ENCODE measurements at places on chromosomes 2 and 18.

DNA sequence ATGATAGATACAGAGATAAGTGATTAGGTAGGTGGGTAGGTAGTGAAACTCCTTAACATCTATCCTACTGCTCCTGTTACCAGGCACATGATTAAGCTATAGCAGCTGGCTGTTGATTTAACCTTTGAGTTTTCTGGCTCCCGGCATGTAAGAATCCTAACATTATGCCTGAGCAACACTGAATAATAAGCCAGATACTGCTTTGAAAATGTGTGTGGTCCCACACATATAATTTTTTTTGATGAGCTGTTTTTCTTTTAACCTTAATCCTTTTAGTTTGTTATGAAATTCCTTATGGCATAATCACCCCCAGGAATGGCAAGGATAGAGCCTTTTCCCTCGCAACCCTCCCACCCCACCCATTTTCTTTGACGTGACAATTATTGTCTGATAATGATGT is 104.2 kb upstream of the NEUROD1 start:
- DNase-seq: no peak

- DNase-seq: no peak
Observed at GRCh38 chr2:173141666-173142065, 66.0 kb downstream of the MAP3K20 start.

DNA sequence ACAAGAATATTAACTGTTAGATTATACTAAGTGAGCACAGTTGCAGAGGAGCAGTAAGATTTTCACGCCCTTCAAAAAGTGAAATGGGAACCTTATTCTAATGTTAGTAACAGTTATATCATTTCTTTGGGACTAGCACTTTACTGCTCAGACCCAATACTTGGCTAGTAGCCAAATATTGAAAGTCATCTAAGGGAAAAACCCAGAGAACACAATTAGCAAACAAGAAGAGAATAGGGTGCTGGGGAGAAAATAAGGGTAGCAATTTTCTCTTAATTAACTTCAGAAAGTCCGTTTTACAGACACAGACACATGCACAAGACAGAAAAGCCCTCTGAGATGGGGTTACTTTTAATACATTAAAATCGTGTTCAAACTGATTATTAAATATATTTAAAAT is 71.8 kb downstream of the ID2 start:
- no peak for DNase-seq

- DNase-seq: no peak
Observed at GRCh38 chr2:172079838-172080640, 5.3 kb upstream of the DLX1 start.

DNA sequence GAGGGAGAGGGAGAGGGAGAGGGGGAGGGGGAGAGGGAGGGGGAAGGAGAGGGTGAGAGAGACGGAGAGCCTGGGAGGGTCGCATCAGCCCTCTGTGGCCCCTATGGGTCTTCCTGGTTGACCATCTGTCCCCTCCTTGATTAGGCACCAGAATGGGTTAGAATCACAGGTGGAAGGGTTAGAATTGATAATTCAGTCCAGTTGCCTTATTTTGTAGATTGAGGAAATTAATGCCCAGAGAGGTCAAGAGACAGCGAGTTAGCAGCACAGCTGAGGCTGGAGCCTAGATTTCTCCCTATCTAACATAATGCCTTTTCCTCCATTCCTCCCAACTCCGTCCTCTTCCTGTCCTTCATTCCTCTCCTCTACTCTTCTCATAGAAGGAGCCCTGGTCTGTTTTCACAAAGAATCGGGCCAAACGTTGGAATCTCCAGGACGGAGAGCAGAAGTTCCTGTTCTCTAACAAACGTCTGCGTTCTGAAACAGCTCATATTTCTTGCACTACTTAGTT is 338 bp upstream of the THUMPD2 start:
- no peak for DNase-seq

DNA sequence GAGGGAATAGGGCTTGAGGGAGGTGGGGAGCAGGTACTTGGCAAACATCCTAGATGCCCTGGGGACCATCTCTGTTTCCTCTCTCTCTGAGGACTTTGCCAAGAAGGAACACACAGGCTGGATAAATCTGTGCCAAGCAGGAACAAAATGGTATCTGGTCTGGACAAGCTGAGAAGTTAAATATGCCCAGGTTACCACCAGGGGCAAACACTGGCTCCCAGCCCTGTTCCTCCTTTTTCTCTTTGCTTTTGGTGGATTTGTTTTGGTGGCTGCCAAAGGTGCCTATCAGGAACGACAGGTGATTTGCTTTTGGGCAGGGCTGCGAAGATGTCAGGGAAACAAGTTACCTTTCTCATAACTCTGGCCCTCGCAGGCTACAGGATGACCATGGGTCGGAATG is 227.5 kb upstream of the SMAD2 start:
- no peak for DNase-seq

DNA sequence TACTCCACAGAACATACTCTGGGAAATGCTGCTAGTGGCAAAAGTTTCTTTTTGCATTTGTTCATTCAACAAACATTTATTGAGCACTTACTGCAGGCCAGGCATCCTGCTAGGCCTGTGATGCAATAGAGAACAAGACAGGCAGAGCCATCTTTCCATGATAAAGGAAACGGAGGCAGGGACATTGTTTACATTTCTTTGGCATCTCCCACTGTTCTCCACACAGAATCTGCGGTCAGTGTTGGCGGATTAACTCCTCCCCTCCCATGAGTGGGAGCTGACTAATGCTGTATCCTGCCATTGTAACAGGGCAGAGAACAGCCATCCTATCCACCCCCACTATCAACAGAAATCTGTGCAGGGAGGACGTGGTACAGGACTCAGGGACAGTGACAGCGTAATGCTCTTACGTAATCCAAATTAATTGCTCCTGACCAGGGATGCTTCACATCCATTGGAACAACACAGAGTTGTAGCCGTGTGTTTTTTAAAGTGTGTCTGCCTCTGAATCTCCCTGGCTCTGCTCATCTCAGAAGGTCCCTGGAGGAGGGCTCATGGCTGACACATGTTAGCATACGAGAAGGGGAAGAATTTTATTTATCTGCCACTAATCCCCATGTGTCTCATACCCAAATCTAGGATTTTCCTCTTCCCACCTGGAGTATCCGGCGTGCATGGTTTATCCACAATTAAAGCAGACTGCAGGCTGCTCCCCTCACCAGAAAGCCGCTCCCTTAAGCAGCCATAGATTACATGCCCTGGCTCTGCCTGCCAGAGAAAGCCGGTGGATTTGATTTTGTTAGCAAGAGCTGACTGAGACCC is 32.3 kb downstream of the STEAP3 start:
- DNase-seq: no peak

DNA sequence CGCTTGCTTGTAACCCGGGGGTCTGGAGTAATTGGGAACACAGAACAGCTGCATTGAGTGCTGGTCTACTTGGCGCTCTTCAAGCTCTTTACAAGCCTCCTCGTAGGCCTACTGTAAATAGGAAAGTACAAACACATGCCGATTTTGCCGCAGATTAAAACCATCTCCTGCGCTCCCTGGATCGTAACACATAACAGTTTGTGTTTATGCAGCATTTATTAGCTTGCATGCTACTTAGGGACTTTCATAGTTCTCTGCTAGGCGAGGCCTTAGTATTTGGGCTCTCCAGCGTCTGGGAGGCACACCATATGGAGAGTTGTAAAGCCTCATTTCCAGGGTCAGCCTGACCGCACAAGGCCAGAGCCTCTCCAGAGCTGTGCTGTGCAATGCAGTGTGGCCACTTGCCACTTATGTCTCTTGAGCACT is 84.0 kb upstream of the HAAO start:
- DNase-seq: no peak

Measured in CD4-positive, alpha-beta T cell treated with Interleukin-12 subunit alpha and Interleukin-12 subunit beta, for 1 hour (primary cell).